Endodermal cell (in vitro differentiated cells): ENCODE measurements at places on chromosomes 13 and 19.

DNA sequence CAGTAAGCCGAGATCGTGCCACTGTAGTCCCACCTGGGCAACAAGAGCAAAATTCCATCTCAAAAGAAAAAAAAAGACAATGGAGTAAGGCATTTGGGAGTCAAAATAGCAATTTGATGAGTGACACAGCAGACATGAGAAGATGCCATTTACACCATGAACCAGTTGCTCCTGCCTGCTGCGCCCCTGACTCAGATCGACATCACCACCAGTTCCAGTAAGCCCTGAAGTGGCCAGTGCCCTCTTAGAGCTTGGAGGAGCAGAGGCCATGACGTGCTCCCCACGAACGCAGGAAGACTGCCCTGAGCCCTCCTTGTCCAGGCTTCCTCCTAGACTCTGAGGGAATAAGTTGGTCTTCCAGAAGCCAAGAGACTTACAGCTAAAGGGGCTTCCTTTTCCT lies 339.2 kb downstream of the MYO16 start:
- H3K4me1 ChIP-seq: no peaks in the 10 kb centered on the region
- H3K27ac ChIP-seq: no peak overlapping the region
- H3K36me3 ChIP-seq: no peaks in the 10 kb centered on the region
- no peak overlapping the region for H3K4me3 ChIP-seq
- no peak for DNase-seq

GRCh38 chr13:48580896-48581295 lies 48.0 kb upstream of the RCBTB2 start:
- DNase-seq: no peak
- no peaks in the 10 kb centered on the region for H3K27me3 ChIP-seq
- H3K4me3 ChIP-seq: no peak overlapping the region

DNA sequence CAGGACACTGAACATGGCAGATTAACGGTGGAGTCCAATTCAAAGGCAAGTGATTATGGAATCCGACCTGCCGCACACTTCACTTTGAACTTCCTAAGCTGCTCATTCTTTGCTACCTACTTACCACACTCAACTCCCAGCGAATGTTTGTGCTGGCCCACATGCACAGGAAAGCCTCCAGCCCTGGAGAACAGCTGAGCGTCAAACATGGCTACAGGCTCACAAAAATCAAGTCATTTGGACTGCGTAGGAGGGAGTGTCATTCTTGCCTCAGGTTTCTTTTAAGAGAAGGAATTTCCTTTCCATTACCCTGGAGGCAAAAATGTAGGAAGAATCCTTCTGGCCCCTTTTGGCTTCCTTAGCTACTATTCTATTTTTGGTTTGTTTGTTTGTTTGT lies 41.3 kb upstream of the IPO5 start:
- no peak overlapping the region for H3K4me3 ChIP-seq
- H3K27ac ChIP-seq: no peak overlapping the region
- DNase-seq: no peak
- no peaks in the 10 kb centered on the region for H3K36me3 ChIP-seq

GRCh38 chr19:11856596-11857250 lies 8.2 kb downstream of the ZNF439 start:
- H3K27ac ChIP-seq: no peak overlapping the region
- no peaks in the 10 kb centered on the region for H3K36me3 ChIP-seq
- H3K4me1 ChIP-seq: no peaks in the 10 kb centered on the region

- H3K27me3 ChIP-seq: no peaks in the 10 kb centered on the region
- peaks cover 82% of the 10 kb centered on the region for H3K36me3 ChIP-seq
Measured at GRCh38 chr13:110418944-110419343, 111.9 kb downstream of the COL4A2 start.

- peak; percentile 58 for DNase-seq
- no peaks in the 10 kb centered on the region for H3K36me3 ChIP-seq
- H3K27ac ChIP-seq: no peak overlapping the region
- no peak overlapping the region for H3K4me3 ChIP-seq
- H3K27me3 ChIP-seq: peaks cover 93% of the 10 kb centered on the region
Measured at GRCh38 chr19:46821512-46822409, 28.9 kb downstream of the AP2S1 start.

- H3K4me3 ChIP-seq: no peak overlapping the region
- H3K4me1 ChIP-seq: no peaks in the 10 kb centered on the region
- H3K36me3 ChIP-seq: no peaks in the 10 kb centered on the region
- H3K27me3 ChIP-seq: no peaks in the 10 kb centered on the region
- DNase-seq: no peak
- no peak overlapping the region for H3K27ac ChIP-seq
Measured at GRCh38 chr13:81563091-81563490, 1222.2 kb upstream of the SPRY2 start.

GRCh38 chr19:13781547-13781946 lies 7.3 kb downstream of the C19orf53 start:
- peaks cover 23% of the 10 kb centered on the region for H3K36me3 ChIP-seq
- no peaks in the 10 kb centered on the region for H3K4me1 ChIP-seq
- DNase-seq: peak; percentile 87
- no peaks in the 10 kb centered on the region for H3K27me3 ChIP-seq

- no peak for DNase-seq
- H3K27me3 ChIP-seq: no peaks in the 10 kb centered on the region
- no peaks in the 10 kb centered on the region for H3K36me3 ChIP-seq
- no peak overlapping the region for H3K4me3 ChIP-seq
- H3K4me1 ChIP-seq: peaks cover 5% of the 10 kb centered on the region
- no peak overlapping the region for H3K27ac ChIP-seq
Measured at GRCh38 chr13:23608701-23609413, 38.6 kb downstream of the TNFRSF19 start.

- H3K4me3 ChIP-seq: no peak overlapping the region
- peak; percentile 8 for DNase-seq
- H3K36me3 ChIP-seq: no peaks in the 10 kb centered on the region
- no peaks in the 10 kb centered on the region for H3K27me3 ChIP-seq
- H3K27ac ChIP-seq: no peak overlapping the region
Measured at GRCh38 chr13:46355901-46356590, 31.0 kb downstream of the RUBCNL start.
